ENCODE measurements at places on chromosomes 4 and X.

DNA sequence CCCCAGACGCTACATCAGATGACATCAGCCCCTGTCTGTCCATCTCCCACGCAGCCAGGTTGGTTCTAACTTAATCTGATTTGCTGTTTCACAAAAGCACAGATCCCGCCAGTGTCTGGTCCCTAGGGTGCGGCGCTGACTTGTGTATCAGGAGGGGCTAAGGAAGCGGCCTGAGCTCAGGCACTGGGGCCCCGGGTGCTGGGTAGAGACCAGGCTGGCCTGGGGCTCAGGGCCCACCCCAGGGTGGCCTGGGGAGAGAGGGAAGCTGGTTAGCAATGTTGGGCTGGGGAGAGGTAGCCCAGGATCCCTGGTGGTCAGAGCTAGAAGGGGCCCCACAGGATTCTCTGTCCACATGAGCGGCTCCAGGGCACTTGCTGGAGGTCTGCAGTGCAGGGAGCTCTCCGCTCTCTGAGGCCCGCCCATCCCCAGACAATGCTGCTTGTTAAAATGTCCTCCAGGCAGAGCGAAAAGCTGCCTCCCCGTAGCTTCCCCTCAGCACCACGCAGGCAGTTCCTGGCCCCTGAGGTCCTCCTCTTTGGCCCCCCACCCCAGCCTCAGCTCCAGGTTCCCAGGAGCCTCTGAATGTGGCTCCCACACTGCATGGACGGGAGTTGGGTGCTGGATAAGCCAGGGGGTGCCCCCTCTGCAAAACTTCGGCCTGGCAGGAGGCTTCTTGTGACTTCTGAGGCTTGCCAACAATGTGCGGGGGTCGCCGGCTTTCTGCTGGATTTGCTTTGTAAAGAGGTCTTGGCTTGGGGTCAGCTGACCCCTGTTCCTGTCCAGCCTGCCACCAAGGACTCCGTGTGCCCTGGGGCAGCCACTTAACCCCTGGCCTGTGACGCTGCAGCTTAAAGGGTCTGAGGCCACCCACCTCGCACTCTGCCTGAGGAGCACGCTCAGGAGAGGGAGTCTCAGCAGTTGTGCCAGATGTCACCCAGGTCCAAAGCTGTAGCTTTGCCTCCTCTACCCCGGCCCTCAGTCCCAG lies 112.9 kb downstream of the CPZ start:
- DNase-seq = no peak

GRCh38 chr4:5051278-5052203 lies at the start of gene STK32B:
Gene STK32B, plus strand, starts transcription at chr4:5051480.
- DNase-seq = no peak

DNA sequence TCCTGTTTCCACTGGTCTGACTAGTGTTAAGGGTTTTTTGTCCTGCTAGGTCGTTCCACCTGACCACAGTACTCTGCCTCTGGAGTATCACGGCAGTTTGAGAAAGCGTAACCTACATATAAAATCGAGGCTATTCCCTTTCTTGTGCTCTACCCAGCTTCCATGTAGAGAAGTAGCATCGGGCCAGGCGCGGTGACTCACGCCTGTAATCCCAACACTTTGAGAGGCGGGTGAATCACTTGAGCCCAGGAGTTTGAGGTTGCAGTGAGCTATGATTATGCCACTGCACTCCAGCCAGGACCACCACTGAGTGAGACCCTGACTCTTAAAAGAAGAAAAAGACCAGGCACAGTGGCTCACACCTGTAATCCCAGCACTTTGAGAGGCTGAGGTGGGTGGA lies 7.5 kb downstream of the PPEF1 start:
- no peak for DNase-seq

DNA sequence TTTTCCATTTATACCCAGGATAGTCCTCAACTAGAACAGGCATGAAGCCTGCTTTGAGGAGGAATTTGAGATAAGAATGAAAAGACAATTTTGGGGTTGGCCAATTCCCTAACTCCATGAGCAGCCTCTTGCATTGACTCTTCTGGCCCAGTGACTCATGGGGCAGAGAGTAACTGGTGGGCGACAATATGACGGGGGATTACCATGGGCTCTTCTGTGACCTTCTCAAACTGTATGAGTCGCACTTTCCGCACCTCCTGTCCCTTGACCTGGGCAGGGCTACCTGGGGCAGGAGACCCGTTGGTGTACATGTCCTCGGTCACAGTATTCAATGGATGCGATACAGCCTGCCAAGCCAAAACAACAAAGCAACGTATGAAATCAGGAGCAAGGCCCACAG lies 13.3 kb downstream of the MPP1 start:
- DNase-seq = no peak

GRCh38 chrX:30561191-30561590 lies 16.4 kb downstream of the TASL start:
- no peak for DNase-seq

- DNase-seq = no peak
Observed at GRCh38 chr4:14862891-14863290, 139.4 kb upstream of the CPEB2 start.

GRCh38 chr4:176534566-176534965 lies 214.8 kb downstream of the SPCS3 start:
- no peak for DNase-seq

DNA sequence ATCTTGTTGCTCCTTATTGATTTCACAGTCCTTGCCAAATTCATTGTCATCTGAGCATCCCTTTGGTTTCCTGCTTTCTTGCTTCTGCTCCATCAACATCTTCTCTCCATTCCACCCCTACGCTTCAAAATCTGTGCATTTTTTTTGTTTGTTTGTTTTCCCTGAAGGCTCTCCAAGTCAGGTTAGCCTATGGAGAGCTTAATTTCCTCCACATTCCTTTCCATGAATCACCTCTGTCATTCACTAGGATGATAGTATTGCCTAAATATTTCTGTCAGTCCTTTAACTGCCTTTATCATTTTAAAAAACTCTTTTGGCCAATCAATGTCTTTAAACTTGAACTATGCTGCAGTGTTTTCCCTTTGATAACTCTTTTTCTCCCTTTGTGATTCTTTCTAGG lies 67.7 kb downstream of the PPARGC1A start:
- DNase-seq = no peak

DNA sequence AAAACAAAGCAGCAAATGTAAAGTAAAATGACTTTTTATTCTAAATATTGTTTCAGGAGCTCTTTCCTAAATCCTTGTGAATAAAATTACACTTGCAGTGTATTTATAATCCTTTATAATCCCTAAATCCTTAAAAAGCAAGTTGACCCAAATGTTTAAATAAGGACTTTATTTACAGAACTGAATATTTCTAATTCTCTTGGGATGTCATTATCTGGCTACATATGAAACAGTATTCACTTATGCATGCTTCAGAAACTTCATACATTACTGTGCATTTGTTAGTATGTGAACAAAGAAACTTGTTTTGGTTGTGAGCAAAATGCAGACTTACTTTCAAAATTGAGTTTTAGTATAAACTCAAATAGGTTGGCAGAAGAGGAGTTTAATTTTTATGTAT lies 49.2 kb downstream of the PTTG2 start:
- no peak for DNase-seq

- no peak for DNase-seq
Observed at GRCh38 chrX:44428989-44429627, 85.6 kb upstream of the EFHC2 start.

- DNase-seq = no peak
Observed at GRCh38 chr4:137960371-137961050, 281.6 kb downstream of the SLC7A11 start.

GRCh38 chr4:56551516-56551915 lies 45.9 kb downstream of the ARL9 start:
- DNase-seq = no peak

DNA sequence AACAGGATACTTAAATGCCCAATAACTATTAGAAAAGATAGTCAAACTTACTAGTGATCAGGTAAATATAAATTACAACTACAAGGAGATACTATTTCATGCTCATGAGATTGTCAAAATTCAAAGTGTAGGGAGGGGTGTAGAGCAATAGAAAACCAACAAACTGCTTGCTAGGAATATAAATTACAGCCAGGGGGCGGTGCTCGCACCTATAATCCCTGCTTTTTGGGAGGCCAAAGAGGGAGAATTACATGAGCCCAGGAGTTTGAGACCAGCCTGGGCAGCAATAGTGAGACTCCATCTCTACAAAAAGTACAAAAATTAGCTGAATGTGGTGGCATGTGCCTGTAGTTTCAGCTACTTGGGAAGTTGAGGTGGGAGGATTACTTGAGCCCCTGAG lies 556.5 kb upstream of the NR3C2 start:
- no peak for DNase-seq

GRCh38 chr4:188822698-188823097 lies 683.5 kb downstream of the TRIML1 start:
- DNase-seq = no peak

DNA sequence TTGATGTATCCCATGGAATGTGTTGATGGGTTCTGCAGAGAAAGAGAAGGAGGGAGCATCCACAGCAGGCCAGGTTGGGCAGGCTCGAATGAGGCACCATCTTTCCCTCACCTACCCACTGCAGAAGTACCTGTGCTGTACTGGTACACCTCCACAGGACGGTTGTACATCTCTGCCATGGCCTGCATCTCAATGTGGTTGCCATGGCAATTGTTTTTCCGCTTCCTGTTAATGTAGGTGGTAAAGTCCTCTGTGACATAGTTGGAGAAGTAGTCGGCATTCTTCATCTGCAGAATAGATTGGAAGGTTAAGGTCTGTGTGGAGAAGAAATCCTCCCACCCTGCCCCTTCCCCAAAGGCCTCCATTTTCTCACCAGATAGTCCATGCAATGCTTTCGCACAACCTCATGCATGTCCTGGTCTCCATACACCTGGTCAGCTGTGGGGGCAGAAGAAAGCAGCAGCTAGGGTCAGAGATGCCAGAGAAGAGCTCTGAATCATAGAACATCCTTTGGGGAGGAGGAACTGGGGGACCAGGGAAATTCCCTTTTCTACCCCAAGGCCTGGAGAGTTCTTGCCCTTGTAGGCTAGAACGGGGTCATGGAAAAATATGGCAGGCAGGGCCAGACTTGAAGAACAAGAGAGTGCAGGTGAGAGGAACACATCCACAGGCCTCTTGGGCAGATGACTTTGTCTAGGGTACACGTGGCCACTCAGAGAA lies 15.9 kb upstream of the PIM2 start:
- no peak for DNase-seq

GRCh38 chrX:66918511-66918910 lies 279.6 kb upstream of the EDA2R start:
- DNase-seq = no peak

GRCh38 chr4:54228961-54229501 lies at the start of gene PDGFRA:
Gene PDGFRA, plus strand, starts transcription at chr4:54229293. Its CDS starts 29,476 bp downstream, at chr4:54258769.
- no peak for DNase-seq

- no peak for DNase-seq
Observed at GRCh38 chr4:147971116-147971515, 239.2 kb downstream of the ARHGAP10 start.

DNA sequence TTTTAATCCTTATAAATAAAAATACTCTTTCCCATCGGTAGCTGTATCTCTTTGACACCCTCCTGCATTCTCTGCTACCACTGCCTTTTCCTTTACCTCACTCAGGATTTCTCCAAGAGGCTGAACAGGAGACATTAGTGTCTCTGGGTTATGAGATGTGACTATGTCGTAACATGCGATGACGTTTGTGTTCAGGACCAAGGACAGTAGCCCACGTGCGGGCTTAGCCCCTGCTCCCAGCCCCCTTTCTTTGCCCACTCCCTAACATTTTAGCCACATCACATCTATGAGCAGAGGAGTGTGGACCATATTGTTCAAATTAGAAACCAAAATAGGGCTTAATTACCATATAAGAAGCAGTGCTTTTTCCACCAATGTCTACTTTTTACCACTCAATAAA lies 369.3 kb downstream of the FBXW7 start:
- DNase-seq = no peak

- DNase-seq = no peak
Observed at GRCh38 chr4:169268951-169269760, 1.6 kb downstream of the SH3RF1 start.

- DNase-seq = no peak
Observed at GRCh38 chr4:97396097-97396496, 747.2 kb downstream of the STPG2 start.

DNA sequence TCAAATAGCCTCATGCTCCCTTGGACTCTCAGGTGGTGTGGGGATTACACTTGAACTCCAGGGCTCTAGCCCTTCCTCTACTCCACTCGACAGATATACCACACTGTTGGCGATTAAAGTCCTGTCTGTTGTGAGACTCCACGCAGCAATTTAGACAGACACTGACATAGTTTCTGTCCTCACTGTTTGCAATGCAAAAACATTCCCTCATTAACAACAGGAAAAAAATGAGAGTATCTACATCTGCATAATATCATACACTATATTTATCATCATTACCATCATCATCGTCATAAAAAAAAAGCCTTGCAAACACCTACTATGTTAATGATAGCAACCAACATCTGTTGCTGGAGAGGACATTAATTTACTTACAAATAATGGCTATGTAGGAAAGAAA lies 132.4 kb downstream of the RASL11B start:
- no peak for DNase-seq

DNA sequence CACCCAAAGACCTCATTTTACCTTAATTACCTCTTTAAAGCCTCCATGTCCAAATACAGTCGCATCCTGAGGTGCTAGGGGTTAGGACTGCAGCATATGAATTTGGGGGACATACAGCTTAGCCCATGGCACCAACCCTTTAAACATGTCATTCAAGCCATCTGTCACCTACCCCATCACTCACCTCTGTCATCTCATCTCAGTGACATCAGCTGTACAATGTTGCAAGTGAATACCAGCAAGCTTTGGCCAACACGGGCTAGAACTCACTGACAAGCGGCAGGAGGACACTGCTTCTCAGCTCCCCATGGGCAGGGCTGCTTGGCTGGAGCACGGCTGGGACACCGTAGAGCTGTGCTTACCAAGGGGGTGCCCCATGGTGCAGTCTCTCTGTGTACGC lies 107.5 kb downstream of the STK32B start:
- DNase-seq = no peak

GRCh38 chr4:3605491-3605890 lies 73.3 kb upstream of the LRPAP1 start:
- no peak for DNase-seq

DNA sequence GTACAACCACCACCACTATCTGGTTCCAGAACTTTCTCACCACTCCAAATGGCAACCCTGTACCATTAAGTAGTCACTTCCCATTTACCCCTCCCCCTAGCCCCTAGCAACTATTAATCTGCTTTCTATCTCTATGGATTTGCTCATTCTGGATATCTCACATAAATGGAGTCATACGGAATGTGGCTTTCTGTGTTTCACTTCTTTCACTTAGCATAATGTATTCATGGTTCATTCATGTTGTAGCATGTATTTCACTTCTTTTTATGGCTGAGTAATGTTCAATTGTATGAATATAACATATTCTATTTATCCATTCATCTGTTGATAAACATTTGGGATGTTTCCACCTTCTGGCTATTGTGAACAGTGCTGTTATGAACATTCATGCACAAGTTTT lies 104.7 kb downstream of the AMMECR1 start:
- no peak for DNase-seq

DNA sequence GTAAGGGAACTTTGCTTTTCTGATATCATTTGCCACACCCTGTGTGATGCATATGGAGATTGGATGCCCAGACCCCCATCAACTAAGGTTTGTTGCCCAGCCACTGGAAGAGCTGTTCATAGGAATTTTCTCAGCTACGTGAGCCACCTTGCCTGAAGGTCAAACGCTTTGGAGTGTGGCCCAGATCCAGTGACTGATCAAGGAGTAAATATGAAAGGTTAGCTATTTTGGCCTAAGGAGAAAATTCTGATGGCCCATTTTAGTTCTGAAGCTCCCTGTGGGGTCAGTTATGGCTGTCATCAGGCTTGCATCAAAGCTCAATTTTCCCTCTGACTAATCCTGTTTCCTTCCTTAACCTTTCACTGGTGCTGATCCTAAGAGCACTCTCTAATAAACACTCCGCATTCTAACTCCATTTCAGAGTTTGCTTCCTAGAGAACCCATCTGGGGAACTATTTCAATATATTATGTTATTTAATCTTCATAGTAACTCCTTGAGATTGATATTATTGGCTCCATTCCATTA lies 407.7 kb downstream of the SPRY1 start:
- no peak for DNase-seq
